NCI-H1417 (cell line): ENCODE measurements at places on chromosomes 7 and 10.

GRCh38 chr10:121217331-121217730 is 366.2 kb downstream of the WDR11 start:
- DNase-seq: no peak

GRCh38 chr10:116254422-116255155 is 18.4 kb downstream of the GFRA1 start:
- DNase-seq: no peak

- no peak for DNase-seq
Observed at GRCh38 chr7:113487925-113488731, 369.8 kb upstream of the SMIM30 start.

DNA sequence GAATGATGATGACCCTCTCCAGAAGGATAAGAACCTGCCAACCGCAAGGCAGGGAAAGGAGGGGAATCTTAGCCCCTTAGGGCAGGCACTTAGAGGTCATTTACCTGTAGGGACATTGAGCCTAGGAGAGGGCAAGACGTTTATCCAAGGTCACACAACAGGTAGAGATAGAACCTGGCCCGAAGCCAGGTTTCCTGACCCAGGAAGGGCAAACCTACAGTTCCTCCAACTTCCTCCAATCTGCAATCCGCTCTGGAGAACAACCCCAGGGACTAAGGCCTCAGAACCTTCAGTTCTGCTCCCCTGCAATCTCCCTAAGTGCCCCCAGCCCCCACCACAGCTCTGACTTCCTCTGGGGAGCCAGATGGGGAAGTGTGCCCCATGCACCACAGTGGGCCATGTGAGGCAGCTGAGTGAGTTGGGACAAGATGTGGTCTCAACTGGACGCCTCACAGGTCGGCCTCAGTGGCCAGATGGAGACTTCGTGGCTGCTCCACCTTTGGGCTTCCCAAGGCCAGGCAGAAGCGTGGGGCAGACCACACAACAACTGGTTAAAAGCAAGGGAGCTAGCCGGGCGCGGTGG is 1.4 kb upstream of the PSAP start:
- DNase-seq: no peak

DNA sequence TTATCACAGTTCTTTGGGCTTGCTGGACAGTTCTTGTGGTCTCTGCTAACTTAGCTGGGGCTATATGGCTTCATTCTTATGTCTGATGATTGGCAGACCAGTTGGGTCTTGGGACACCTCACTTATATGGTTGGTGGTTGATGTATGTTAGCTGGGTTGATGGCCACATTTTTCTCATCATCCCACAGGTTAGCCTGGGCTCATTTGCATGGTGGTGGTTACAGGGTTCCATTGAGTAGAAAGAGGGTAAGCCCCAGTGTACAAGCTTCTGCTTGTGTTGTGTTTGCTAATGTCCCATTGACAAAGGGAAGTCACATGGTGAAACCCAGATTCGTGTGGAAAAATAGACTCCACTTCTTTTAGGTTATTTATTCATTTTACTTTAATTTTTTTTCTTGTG is 40.6 kb downstream of the TMEM60 start:
- DNase-seq: no peak

GRCh38 chr10:33272635-33273034 is 61.8 kb downstream of the NRP1 start:
- DNase-seq: no peak

DNA sequence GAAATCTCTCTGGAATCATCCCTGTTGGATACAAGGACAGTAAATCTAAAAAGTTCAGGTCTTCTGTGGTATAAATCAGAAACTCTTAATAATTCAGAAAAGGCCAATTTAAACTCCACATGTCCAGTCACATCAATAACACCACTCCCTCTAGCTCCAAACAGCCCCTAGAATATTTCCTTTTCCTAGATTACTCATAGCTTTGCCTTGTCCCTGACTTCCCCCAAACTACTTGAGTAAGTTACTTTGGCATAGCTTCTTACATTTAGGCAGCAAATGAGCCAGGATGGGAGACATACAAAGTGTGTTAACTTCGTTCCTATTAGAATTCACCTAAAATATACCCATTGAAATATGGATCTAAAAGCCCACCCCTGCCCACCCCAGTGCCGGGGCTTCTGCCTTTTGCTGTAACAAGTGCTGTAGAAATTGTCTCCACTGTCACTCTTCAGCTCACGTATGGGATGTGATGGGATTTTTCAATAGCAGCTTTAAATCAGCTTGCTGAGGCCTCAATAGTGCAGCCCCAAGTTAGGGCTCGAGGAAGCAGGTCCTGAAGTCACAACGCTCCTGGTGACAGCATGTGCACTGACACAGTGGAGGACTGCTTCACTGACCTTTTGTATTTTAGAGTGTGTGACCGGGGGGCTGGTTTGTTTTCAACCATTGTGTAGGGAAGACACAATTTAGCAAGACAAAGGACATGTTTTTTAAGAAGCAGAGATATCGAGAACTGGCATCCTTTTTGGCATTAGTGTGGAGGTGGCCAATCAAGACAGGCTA is 218.2 kb upstream of the KMT2E start:
- DNase-seq: no peak

DNA sequence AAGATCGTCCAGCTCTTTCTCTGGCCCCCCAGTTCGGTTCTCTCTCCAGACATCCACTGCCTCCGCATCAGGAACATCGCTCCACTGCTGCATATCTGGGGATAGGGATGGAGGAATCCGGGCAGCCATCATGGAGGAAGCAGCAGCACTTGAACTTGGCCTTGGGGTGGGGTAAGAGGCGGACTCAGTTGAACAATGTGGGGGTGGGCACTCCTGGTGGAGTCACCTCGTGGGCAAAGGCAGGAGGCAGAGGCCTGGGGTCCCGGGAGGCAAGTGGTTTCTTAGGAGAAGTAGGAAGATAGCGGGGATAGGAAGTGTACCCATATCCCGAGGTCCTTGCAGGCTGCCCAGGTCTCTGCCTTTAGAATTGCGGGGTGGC is 98.3 kb downstream of the CHST15 start:
- no peak for DNase-seq

DNA sequence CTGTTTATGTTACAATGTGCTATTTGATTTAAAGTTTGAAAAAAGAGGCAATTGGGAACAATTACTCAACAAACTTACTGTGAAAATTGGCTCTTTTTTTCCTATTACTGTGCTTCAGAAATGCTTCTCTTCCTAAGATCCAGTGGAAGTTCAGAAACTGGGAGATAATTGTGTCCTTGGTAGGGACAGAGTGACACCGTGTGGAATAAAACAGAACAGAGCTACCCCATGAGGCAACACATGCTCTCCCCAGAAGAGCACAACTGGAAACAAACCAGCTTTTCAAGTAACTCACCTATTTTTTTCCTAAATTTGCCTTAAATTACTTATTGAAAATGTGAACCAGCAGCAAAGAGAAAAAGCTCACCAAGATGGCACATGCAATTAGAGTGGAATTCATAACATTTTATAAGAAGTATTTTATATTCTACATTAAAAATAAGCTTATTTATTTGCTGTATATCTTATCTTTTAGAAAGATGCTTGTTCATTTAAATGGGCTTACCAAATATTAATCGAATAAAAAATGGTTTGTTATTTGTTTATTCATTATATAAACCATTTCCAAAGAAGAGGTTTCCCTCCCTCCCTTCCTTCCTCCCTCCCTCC is 346.1 kb upstream of the ANKRD30A start:
- no peak for DNase-seq

DNA sequence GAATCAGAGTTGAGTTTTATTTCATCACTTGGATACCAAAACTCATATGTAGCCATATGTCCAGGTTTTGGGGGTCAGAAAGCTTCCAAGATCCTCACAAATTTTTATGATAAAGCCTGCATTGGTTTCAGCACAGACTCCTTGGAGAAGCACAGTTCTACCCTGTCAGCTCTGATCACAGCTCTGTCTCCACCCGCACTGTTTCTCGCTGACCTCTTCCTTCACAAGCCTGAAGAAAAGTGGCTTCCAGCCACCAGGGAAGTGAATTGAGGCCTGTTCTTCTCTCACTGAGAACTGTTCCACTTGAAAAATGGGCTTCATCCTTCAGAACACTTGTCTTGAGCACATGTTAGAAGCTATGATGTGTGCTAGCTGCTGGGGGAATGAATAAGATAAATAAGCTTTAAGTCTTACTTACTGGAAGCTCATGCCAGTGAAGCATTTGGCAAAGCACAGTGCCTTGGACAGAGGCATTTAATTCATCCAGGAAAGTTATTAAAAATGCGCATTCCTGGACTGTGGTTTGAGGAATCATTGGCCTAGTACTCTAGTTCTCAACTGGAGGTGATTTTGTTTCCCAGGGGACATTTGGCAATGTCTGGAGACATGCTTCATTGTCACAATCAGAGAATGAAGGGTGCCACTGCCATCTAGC is 133.6 kb downstream of the BMPER start:
- DNase-seq: no peak

- no peak for DNase-seq
Observed at GRCh38 chr10:103775776-103776175, 79.6 kb downstream of the SH3PXD2A start.

DNA sequence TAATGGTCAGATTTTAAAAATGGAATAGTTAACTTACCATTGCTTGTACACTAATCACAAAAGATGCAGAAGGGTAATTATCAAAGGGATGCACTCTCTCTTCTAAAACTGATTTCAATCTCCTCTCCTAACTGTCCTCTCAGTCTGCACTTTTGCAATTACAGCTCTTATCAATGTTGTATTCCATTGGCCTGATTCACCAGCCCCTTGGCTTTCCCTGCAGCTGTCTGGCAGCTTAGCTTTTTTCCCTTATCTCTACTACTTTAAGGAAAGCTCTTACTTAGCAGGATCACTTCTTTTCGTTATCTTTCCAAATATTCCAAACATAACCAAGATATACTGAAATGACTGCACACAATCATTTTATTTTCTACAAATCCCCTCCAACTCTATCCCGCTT is 448.8 kb downstream of the GRM8 start:
- no peak for DNase-seq
